ENCODE measurements at places on chromosomes 4 and X.
A peak's percentile ranks its signal among the peaks of the same experiment; 100 is the strongest.

GRCh38 chr4:94806376-94806775 lies 48.6 kb downstream of the BMPR1B start:
- peak; percentile 14 for DNase-seq

GRCh38 chrX:2888309-2888708 lies 40.8 kb downstream of the ARSD start:
- no peak for DNase-seq

DNA sequence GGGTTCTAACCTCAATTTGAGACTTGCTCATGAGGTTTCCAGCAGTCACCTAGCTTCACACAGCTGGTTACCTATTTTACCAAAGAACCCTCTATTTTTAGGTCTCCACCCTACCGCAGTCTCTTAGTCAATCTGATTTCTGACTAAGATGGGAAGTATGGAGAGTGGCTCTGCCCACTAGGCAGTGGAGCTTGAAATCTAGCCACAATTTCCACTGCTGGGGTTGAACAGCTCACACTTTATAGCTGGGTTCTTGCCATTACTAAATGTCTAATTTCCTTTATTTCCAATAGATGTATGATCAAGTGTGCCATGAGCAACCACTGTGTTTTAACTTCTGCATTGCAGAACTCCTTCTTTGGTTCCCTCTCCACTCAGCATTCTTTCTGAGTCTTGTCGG lies 43.1 kb downstream of the GASK1B start:
- DNase-seq = no peak

GRCh38 chr4:3328814-3329663 lies 36.2 kb downstream of the RGS12 start:
- no peak for DNase-seq

- DNase-seq = no peak
Observed at GRCh38 chr4:85736571-85736970, 261.6 kb downstream of the ARHGAP24 start.

DNA sequence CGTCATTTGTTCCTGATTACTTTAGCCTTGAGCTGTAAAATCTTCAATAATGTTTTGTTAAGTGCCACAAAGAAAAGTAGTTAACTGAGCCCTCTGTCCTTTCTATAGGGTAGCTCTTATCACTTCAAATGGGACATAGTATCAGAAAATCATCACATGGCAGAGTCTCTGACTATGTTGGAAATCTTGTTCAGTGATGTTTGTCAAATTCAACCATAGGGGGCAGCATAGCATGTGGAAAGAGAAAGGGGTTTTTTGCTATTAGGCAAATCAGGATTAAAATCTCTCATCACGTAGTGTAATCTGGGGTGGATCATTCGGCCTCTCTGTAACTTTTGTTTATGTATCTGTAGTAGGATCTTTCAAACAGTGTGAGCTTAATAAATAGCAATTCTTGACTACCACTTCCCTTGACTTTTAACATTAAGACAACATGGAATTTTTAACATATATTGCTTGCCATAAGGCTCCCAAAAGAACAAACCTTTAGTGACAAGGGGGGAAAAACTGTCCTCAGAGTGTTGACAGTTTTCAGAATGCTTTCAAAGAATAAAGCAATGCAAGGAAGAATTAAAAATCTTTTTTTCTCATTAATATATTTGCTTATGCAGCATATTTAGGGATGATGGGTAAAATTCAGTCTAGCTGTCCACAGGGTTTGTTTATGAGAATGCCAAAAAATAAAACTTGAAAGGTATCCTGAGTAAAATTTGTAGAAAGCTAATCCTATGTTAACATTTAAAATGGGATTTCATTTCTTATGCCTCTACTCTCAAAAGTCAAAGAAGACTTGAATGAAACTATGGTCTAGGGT lies 127.2 kb downstream of the FBXW7 start:
- DNase-seq = peak; percentile 24

All from fibroblast of skin of scalp (primary cell).